ENCODE measurements at places on chromosomes 5 and 9.

DNA sequence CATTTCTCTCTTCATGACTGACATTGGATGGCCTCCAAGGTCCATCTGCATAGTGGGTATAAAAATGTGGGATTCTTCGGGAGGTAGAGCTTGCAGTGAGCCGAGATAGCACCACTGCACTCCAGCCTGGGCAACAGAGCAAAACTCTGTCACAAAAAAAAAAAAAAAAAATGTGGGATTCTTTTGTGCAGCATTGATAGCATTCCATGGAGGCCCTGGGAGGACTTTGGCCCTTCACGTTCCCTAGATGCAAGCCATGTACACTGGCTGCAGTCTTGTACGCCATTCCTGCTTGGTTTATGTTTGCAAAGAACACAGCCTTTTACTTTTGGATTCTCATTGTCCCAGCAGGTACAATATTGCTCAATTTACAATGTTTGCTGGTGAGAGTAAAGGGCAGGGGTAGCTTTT, 157.8 kb downstream of the SLCO4C1 start:
- no peak for DNase-seq

DNA sequence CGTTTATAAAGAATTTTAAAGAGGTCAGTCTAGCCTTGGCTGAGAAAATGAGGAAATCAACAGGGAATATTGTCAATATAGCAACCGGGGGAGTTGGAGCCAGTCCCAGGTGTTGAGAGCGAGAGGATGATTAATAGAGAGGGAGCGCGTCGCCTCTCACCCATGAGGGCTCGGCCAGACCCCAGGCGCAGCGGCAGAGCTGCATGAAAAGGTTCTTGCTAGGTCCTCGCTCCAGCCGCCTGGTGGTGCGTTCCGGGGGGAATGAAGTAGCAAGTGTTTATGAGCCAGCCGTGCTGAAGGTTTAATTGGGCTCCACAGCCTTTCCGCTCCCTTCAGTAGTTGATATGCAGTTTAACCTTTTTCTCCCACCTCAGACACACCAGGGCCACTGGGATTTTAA, 167.3 kb upstream of the IRX1 start:
- DNase-seq, result peak; percentile 55

DNA sequence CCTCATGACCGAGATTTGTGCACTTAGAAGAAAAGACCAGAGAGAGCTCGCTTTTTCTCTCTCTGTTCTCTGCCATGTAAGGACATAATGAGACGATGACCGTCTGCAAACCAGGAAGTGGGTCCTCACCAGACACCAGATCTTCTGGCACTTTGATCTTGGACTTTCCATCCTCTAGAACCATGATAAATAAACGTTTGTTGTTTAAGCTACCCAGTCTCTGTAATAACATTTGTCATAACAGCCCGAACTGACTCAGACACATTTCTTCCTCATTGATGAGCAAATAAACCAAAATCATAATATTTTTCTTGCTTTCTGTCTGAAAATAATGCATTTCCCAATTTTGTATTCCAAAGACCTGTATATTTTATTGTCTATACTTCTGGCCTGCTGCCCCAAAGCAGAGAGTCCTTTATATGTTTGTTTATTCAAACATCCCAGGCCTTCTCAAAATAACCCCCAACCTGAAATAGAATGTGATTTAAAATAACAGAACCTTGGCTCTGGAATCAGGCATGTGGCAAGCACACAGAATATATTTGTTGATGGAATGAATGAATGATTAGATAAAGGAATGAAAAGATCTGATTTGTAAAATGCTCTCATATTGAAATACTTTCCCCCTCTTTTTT, 396.5 kb downstream of the ADGRV1 start:
- no peak for DNase-seq

GRCh38 chr9:12819436-12820185, 44.8 kb downstream of the LURAP1L start:
- no peak for DNase-seq

GRCh38 chr5:42886635-42887034, 74.9 kb upstream of the SELENOP start:
- no peak for DNase-seq

GRCh38 chr9:123562844-123563346, 206.9 kb downstream of the CRB2 start:
- no peak for DNase-seq

DNA sequence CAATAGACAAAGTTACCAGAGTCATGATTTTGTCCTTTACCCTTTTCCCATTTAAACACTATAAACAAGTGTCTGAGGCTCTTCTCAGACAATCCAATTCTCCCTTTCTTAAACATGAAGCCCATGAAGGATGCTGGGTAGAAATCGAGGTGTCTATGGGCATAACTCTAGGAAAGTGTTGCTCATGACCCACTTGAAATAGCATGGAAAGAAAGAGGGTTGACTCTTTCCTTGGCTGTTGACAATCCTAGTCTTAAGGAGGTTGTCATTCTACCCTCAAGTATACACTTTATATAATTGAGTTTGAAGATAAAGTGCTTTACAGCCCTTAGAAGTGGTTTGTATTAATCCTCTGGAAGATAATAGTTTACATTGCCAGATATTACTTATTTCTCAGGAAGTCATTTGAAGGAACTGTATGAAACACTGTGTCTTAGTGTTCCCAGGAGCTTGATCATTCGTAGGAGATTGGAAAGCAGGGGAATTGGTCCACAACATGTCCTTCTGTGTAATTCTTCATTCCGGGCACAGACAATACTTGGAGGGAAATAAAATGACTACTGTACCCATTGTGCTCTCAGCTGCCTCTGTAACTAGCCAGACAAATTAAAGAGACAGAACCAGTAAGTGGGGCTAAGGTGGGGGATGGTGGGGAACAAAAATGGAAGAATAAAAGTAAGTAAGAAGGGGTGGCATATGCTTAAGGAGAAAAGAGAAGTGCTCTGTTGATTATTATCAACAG, 1078.3 kb upstream of the DMAC1 start:
- DNase-seq, result no peak

DNA sequence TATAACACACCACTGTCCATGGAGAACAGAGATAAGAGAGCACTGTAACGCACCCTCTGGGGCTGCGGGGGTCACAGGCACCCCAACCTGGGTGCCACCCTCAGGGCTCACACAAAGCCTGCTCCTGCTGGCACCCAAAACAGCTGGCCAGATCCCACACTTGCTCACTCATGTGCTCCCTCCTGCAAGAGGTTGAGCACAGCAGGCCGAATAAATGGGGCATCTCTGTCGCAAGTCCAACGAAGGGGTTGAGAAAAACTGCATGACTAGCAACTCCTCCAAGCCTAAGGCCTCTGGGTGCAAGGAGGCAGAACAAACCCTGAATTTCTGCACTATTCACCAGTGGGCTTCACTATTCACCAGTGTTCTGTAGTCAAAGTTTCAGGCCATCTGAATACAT, 80.3 kb downstream of the SECISBP2 start:
- DNase-seq, result no peak

GRCh38 chr5:24381861-24382489, 262.8 kb downstream of the CDH10 start:
- no peak for DNase-seq

DNA sequence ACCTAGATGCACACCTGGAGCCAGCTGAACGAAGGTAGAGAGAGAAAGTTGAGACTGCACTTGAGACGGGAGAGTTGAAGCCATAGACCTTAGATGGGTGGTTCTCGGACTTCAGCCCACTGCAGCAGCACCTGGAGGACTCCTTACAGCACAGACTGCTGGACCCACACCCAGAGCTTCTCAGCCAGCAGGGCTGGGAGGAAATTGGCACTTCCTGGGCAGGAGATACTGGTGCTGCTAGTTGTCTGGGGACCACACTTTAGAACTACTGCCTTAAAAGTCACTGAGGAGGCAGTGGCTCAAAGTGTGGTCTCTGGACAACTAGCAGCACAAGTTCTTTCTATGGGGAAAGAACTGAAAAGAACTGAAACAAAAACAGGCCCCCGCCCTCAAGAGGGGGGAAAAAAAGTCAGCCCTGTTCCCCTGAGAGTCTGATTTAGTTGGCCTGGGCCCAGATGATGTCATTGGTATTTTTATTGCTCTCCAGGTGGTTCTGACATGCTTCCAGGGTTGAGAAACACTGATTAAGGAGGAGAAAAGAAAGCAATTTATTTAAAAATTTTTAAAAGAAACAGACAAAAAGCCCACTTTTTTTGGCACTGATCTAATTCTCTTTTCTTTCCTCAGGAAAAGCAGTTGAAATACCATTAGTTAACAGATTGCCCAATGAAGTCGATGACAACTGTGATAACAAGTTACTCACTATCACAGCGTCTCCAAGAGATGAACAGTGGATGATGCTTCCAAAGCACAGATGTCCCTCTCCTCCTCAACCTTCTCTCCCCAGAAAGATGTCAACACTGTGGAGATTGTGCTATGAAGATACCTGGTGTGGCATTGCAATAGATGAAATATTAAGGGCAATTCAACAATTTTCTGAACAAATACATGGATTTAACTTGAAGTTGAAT, 73.6 kb upstream of the ADAMTS16 start:
- no peak for DNase-seq

GRCh38 chr5:158979749-158980521, 119.8 kb downstream of the EBF1 start:
- DNase-seq, result no peak

- no peak for DNase-seq
Measured at GRCh38 chr9:22522206-22522740, 75.6 kb downstream of the DMRTA1 start.

- DNase-seq, result no peak
Measured at GRCh38 chr5:151688436-151688835, 1.7 kb upstream of the SPARC start.

GRCh38 chr5:77101298-77101697, 14.2 kb upstream of the ZBED3 start:
- DNase-seq, result no peak

- DNase-seq, result peak; percentile 22
Measured at GRCh38 chr5:82165740-82166530, 112.2 kb downstream of the RPS23 start.

DNA sequence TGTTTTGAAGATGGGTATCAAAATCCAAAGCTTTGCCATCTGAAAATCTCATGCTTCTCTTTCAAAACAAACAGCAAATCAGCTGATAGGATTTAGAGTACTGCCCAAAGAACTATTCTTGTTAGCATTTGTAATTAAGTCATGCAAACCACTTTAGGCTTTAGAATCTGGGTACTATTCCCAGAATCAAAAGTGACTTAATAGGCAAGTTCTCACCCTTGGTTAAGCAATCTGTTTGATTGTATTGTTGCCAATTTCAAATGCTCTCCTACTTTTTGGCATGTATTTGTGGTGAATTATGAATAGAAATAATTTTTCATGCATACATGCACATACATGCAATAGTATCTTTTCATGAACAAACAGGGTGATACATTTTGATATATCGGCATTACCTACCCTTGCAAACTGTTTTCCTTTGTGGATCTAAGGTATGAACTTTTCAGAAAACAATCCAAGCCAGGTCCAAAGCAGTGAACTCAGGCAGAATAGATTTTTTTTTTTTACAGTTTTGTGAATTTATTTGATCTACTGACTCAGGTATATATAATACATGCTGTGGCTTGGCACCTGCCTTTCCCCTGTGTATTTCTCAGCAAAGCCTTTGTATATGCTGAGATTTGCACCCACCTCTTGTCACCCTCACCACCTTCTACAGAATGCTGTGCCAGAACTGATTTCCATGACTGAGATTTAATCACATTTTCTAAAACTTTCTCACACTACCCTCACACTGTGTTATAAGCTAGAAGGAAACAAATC, 9.0 kb downstream of the IL33 start:
- no peak for DNase-seq

DNA sequence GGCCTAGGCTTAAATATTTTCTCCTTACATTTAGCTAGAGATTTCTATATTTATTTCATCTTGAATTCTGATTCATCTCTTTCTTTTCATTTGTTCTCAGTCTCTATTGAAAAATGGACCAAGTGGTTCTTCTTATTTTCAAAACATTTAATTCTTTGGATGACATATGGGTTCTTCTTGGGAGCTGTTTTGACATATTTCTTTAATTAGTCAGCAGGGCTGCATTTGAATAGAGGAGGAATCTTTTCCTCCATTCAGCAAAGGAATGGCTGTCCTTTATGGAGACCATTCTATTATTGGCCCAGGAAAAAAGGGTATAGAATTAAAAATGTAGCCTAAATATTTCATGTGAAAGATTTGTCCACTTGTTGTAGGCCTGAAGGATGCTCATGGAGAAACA, 109.9 kb downstream of the RPS23 start:
- no peak for DNase-seq

- no peak for DNase-seq
Measured at GRCh38 chr5:55601204-55601618, 66.4 kb upstream of the PLPP1 start.

- no peak for DNase-seq
Measured at GRCh38 chr9:117104206-117104605, 310.7 kb downstream of the ASTN2 start.

- DNase-seq, result no peak
Measured at GRCh38 chr9:72205513-72205912, 56.3 kb downstream of the GDA start.

- DNase-seq, result no peak
Measured at GRCh38 chr5:104699438-104699837, 1136.8 kb upstream of the NUDT12 start.

DNA sequence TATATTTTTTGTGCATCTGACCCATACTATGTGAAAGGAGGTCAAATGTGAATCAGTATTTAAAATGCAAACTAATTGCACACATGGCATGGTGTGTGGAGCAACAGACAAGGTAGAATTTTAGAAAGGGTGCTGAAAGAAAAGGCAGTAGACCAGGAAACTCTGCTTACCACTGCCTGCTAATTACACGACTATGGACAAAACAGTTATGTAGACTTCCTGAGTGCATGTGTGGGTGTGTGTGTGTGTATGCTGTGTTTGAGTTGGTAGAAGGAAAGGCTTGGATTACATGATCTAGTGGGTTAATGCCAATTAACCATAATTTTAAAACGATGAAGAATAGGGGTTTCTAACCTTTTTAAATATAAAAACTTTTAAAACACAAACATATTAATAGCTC, 349.9 kb downstream of the SH3GL2 start:
- DNase-seq, result no peak

- DNase-seq, result no peak
Measured at GRCh38 chr5:160899735-160900134, 47.7 kb upstream of the ATP10B start.

DNA sequence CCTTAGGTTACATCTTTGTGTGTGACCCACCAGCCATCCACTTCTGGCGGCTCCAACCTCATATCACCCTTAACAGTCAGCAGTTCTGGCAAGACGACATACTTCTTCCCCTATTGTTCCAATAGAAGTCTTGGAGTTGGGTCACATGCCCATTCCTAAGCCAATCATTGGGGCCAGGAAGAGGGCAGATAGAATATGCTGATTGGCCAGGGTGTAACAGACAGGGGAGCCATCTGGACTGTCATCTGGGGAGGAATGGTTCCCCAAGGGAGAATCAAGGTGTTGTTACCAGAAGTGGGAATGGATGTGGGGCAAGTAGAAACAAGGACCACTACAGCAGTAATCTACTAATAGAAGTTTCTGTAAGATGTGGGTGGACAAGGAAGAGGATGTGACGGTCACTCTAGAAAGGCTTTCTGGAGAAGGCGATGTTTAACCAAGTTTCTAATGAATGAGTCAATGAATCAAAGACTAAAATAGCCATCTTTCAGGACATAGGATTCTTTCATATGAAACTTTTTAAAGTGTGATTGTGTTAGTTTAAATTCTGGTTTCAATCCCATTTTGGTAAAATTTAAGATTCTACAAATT, 200.4 kb downstream of the ARHGAP26 start:
- DNase-seq, result no peak
